ENCODE measurements at places on chromosomes 1 and 21.

DNA sequence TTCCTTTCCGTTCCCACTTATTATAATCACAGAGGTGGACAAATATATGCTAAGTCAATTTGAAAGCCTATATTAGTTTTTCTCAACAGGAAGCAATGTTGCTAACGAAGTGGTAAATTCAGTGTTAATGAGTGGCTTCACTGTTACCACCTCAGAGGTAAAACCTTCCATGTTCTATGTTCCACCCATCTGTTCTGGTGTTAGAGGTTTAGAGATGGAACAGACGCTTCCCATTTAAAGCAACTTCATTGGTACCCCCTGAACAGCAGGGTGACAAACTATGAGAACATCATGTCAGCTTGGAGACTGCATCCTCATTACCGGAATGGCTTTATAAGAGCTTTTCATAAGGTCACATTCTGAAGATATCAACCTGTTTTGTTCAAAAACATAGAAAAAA is 77.9 kb downstream of the ZNF644 start:
- no peak for DNase-seq

- DNase-seq, result no peak
Observed at GRCh38 chr1:8474369-8474768, 156.5 kb downstream of the SLC45A1 start.

DNA sequence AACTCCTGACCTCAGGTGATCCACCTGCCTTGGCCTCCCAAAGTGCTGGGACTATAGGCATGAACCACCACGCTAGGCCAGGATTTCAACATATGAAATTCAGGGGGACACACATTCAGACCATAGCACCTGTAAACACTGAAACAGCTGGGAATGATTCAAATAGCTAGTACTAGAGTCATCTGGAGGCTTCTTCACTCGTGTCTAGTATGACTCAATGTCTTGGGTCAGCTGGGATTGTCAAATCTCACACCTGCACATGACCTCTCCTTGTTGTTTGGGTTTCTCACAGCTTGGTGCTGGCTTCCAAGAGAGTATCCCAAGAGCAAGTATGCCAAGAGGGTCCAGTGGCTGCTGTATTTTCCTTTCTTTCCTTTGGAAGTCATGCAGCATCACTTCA is 75.1 kb downstream of the PGM1 start:
- DNase-seq, result no peak

DNA sequence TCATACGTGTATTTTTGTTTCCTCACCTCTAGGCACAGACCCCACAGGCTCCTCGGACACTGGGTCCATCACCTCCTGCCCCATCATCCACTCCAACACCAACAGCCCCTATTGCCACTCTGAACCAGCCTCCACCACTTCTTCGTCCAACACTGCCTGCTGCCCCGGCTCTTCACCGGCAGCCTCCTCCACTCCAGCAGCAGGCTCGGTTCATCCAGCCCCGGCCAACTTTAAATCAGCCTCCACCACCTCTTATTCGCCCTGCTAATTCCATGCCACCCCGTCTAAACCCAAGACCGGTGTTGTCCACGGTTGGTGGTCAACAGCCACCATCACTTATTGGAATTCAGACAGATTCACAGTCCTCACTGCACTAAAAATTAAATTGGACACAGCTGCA is 13.2 kb upstream of the TRAF5 start:
- no peak for DNase-seq

DNA sequence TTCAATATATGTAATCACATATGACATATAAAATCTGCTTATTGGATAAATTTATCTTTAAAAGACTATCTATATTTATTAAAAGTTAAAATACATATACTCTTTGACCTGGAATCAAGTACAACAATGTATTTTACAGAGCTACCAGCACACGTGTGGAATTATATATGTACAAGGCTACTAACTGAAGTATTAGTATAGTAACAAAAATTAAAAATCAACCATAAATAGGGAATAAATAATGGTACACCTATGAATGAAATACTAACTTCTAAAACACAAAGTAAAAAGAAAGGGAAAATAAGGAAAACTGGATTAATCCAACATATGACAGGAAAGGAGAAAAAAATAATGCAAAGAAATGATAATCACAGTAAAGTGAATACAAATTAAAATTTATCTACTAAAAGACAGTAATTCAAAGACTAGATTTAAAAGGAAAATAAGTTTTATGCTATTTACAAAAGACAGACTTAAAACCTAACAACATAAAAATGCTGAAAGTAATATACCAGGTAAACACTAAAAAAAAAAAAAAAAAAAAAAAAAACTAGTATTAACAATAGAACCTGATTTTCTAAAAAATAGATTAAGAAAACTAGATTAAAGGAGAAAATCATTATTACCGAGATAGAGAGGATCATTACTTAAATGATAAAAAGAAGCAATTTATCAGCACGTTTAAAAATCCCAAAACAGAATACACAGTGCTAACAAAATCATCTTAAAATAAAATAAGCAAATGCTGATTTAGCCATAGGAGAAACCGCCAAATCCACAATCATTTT is 27.9 kb downstream of the MRPL39 start:
- DNase-seq, result no peak

- no peak for DNase-seq
Observed at GRCh38 chr1:86159800-86160199, 3.2 kb upstream of the COL24A1 start.

DNA sequence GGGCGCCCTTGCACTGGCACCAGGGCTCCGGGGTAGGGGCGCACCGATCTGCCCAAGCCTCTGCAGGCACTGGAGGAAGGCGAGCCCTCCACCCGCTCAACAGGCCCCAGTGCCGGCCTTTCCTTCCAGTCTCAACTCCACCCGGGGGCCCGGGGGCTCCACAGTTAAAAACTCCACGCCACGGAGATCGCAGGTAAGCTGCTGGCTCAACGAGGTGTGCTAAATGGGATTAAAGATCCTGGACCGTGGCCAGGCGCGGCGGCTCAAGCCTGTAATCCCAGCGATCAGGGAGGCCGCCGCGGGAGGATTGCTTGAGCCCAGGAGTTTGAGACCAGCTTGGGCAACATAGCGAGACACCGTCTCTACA is 536 bp downstream of the HSF2BP start:
- DNase-seq, result no peak

GRCh38 chr1:10778640-10779039 is 17.8 kb downstream of the CASZ1 start:
- DNase-seq, result no peak

GRCh38 chr1:26373281-26373680 is 731 bp upstream of the ZNF683 start:
- DNase-seq, result peak; percentile 34

- DNase-seq, result no peak
Observed at GRCh38 chr1:40711465-40712404, 20.2 kb downstream of the NFYC start.

DNA sequence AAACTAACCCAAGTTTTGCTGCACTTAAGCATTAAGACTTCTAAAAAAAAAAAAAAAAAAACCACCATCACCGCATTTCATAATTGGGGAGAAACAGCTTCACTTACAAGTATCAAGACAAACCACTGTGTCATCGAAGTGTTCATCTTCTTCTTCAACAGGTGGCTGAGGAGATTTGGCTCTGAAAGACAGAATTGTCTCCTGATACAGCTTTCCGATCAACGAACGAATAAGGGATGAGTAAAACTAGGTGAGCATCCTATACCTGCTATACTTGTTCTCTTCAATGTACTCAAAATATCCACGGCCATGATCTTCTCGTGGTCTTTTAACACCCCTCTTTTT is 2.0 kb downstream of the HNRNPU start:
- no peak for DNase-seq

GRCh38 chr1:34781071-34781843 is at the start of gene GJB3:
Gene GJB3 (plus strand): TSS chr1:34781214. CDS start chr1:34784763, 3,549 bp downstream.
- DNase-seq, result no peak

DNA sequence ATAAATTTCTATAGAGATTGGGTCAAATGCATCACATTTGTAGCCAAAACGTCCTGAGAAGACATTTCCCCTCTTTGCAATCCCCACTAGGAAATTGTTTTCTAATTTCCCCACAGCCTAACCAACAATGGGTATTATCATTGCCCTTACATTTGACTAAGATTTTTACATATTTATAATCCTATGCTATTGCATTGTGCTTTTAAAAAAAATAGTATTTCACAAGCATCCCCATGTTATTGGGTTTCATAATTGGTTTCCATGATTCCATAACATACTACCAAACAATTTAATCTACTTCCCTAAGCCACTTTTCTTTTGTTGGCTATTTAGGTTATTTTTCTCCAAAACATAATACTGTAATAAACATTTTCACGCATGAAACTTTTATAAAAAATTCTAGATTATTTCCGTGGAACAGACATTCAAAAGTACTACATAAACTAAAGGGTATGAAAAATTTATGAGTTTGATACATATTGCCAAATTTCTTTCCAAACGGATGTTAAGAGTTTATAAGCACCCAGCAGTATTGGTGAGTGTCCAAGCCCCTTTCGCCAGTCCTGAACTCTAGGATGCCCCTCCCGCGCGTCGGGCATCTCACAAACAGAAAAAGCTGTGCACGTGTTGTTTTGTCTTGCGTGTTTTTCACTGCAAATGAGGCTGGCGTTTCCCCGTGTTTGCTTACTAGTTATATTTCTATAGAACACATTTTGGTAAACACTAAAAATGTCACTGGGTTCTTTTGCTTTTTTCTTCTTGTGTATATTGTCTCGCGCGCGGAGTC is 2.0 kb upstream of the LHX4 start:
- DNase-seq, result no peak

GRCh38 chr1:14726606-14727005 is 128.1 kb downstream of the KAZN start:
- DNase-seq, result no peak

DNA sequence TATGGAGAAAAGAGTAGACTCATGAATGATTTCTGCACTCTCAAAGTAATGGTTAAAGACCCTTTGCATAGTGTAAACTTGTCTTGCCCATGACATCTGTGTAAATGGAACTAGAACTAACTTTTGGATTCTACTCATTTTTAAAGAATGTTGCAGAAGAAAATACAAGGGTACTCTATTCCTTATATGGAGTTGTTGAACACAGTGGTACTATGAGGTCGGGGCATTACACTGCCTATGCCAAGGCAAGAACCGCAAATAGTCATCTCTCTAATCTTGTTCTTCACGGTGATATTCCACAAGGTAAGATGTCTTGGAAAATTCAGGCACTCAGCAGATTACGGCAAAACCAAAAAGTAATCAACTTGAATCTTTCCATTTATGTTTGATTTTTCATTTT is 19.8 kb downstream of the CCT8 start:
- DNase-seq, result no peak

DNA sequence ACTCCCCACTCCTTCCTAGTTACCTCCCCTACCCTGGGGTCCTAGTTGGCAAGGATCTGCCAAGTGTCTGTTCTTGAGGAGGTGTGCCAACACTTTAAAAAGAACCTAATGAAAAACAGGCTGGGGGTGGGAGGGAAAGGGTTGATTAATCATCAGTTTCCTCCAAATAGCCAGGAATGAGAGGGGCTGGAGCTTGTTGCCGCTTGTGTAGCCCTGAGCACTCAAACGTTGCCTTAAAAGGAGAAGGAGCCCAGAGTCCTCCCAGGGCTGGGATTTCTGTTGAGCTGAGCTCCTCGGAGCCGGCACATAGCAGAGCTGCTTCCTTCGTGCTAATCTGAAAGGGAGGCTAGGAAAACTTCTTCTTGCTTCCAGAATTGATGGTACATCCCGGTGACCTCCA is 15.9 kb downstream of the SHISA4 start:
- DNase-seq, result no peak

- DNase-seq, result no peak
Observed at GRCh38 chr1:100530880-100531487, 7.0 kb upstream of the GPR88 start.

DNA sequence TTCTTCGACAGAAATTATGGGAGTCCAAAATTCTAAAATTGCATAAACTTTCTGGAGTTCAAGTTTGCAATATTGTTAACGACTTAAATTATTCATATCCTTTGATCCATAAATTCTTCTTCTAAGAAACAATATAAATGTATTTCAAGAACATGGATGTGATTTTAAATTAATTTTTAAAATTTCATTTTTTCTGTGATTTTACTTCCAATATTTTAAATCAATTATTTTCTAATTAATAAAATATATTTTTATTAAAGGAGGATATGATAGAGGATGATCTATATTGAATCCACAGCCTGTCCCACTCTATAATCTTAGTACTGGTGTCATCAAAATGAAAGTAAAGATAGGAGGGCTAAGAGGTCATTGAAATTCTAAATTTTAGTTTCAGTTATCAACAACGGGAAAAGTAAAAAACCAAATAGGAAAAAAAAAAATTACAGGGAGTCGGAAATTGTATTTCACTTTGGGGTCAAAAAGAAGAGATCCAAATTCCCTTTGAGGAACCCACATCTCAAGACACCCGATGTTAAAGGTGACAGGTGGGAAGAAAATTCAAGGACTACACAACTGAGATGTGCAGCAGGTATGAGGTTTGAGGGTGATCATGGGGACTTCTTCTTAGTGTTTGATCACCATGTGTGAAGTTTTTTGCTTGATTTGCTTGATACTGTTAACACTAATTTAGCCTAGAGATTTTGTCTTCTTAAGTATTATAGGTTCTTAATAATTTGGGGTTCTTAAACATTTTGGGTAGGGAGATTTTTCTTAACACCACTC is 154.8 kb upstream of the RGS18 start:
- DNase-seq, result no peak

- no peak for DNase-seq
Observed at GRCh38 chr1:183515002-183515689, 42.8 kb downstream of the SMG7 start.

DNA sequence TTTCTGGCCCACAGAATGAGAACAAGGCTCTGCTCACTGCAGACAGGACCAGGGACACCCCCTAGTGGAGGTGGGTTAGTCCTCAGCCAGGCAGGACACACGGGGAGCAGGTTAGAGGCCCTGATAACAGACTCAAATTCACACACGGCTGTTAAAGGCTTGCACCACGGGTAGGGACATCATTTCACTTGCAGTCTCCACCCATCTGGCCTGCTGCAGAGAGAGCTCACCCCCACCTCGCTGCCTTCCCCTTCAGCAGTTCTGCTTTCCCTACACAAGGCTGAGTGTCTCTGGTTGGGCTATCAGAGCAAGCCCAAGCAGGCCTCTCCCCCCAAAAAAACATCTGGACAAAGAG is 20.6 kb downstream of the MEF2D start:
- no peak for DNase-seq

DNA sequence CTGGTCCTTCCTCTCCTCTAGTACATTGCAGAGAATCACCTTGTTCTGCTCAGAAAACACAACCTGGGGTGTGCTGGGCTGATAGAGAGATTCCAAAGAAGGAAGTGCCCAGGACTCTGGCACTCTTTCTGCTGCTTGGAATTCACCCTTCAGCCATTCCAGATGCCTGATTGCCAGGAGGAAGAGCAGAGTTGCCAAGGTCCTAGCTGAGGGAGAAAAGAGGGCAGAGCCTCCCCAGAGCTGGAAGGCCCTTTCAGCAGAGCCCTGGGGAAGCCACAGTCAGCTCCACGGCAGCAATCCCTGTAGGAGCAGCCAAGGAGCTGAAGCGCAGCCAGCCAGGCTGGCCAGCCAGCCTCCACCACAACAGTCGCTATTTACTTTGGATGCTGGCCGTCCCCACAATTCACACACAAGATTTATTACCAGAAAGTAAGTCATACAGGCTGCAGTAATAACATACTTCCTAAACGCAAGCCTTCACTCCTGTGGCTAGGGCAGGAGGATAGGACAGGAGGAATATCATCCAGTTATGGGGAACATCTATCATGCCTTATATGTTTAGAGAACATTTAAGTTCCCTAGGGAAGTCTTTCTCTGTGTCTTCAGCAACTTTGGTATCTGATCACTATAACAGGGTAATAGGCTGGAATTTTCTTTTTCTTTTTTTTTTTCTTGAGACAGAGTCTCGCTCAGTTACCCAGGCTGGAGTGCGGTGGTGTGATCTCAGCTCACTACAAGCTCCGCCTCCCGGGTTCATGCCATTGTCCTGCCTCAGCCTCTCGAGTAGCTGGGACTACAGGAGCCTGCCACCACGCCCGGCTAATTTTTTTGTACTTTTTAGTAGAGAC is 36.6 kb upstream of the SLC44A3 start:
- no peak for DNase-seq
